ENCODE measurements at places on chromosomes 7 and 10.

GRCh38 chr7:123709525-123709924, 39.3 kb downstream of the WASL start:
- DNase-seq, result no peak

DNA sequence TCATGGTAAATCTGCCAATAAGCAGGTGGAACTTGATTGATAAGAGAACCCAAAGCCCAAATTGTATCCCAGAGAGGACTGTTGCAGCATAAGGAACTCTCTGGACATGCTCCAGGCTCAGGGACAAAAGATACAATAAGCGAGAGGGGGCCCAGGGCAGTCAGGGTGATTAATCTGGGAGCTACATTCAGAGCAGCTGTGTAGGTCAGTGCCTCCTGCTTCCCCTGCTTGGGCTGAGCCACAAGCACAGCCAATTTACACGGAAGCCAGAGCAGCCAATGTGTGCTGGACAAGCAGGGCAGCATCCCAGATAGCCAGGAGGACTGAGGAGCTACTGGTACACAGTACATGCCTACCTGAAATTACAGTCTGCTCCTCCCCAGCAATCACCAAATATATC, 24.2 kb downstream of the MYPN start:
- DNase-seq, result no peak

DNA sequence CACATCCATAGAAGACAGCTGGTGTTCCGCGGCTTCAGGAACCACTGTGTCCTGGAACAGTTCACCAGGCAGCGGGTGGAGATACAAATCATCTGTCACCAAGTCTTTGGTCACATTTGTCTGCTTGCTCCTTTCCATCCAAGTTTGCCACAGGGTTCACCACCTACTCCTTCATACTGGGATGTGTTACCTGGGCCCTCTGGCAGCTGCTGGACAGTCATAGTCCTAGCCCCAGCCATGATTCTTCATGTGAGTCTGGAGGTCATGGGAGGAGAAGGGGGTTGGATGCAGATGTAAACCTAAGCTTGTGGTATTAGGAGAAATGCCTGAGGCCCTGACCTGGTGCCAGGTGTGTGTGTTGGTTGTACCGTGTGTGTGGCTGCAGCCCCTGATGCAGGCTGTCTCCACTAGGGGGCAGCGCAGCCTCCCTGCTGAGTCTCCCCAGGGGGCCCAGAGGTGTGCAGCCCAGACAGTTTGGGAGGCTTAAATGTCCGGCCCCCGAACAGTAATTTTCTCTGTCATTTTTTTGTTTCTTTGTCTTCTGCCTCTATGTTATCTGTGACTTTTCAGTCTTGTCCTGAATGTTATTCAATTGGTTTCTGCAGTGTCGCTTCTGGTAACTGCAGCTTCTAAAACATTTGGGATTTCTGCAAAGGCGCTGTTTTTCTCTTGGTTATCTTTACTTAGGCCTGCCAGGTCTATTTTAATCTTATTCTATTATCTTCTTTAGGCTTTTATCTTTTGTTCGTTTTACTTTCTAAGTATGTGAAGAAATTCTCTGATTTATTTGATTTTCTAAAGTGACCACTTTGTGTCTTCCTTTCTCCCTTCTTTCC, 14.8 kb downstream of the NPS start:
- no peak for DNase-seq

- DNase-seq, result no peak
Observed at GRCh38 chr7:117682681-117683385, 190.4 kb downstream of the CTTNBP2 start.

All from NCI-H2081 treated with DMSO at 0.1 percent for 48 hours (cell line).